Activated CD4-positive, alpha-beta T cell treated with anti-CD3 and anti-CD28 coated beads for 24 hours (primary cell): ENCODE measurements at places on chromosomes 16 and 17.

GRCh38 chr16:73848993-73849392 lies 447.6 kb upstream of the PSMD7 start:
- DNase-seq: no peak

DNA sequence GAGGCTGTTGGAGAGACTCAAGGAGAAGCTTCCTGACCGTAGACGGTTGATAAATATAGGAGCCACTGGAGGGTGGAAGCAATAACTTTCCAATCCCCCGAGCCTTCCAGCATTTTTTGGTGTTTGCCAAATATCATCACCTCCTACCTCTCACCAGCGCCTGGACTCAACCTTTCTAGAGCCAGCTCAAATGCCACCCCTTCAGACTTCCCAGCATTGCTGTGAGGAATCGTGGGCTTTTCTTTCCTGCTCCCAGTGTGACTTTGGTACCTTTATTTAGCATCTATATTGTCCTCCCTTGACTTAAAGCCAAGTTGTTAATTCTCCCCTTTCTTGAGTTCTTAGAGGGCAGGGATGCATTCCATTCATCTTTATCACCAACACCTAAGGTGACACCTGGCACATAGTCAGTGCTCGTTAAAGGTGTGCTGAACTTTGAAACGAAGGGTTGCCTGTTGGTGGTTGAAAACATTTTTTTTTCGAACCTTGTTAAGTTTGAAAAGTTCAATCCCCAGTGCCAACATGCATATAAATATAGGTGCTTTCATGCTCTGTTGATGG lies 35.3 kb upstream of the CCR7 start:
- DNase-seq: no peak

DNA sequence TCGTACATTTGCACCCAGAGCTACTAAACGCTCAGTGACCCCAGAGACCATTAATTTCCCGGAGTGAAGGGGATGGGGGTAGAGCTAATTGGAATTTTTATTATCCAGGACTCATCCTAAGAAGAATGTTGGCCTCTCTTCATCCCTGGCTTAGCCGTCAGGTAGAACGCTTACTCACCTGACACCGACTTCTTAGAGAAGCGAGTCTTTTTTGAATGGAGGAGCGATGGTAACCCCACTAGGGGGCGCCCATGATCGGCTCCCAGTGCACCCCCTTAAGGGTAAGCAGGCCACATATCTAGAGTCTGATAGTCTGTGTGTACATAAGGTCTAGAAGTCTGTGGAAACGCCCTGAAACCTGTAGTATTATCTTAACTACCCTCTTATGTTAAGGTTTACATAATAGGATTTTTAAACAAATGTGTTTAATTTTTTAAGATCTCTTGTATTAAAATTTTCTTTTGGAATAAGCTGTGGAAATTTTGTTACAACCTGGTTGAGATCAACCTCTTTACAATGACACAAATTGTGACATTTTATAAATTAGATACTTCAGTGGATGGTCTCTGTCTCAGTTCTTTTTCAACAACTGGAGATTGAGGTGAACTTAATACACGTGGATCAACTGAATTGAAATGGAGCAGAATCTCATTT lies 229.8 kb downstream of the CPPED1 start:
- peak; percentile 69 for DNase-seq

- no peak for DNase-seq
Observed at GRCh38 chr16:49599704-49600103, 226.1 kb downstream of the C16orf78 start.

GRCh38 chr16:49899991-49900695 lies 44.2 kb upstream of the ZNF423 start:
- DNase-seq: no peak

GRCh38 chr17:47713980-47714700 lies 18.9 kb upstream of the TBX21 start:
- no peak for DNase-seq

GRCh38 chr17:61280338-61280737 lies 119.3 kb upstream of the TBX2 start:
- no peak for DNase-seq

DNA sequence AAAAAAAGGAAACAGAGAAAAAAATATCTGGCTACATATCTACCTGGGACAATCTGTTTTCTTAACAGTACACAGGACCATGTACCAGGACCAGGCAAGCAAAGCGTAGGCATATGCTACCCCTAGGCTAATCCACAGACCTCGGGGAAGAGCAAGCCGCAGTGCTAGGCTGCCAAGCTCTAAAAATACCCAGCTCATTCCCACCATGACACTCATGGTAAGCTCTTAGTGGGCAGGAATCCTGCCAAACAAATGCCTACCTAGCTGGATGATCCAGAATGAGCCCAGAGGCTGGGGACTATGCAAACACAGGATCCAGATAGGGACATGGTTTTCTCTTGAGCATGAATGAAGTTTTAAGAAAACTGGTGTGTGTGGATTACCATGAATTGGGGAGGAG lies 95.6 kb downstream of the GRIN2A start:
- no peak for DNase-seq

GRCh38 chr16:78993346-78993745 lies 607.2 kb downstream of the MAF start:
- no peak for DNase-seq

- no peak for DNase-seq
Observed at GRCh38 chr17:19703828-19704613, 12.4 kb downstream of the SLC47A2 start.

DNA sequence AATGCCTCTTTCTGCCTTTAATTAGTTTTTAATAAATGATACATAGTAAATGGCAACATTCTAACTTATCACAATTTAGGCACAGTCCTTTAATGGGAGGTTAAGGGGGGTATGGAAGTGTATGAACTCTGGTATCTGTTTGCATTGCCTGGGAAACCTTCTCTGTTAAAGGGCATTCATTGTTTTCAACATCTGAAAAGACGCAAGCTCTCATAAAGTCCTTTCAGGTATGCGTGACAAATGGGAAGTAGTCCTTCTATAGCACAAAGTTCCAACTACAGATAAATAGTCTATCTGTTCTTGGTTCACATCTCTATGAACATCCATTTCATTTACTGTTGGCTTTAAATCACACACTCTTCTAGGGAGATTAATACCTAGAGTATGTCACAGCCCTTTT lies 298.0 kb upstream of the PMFBP1 start:
- DNase-seq: no peak

DNA sequence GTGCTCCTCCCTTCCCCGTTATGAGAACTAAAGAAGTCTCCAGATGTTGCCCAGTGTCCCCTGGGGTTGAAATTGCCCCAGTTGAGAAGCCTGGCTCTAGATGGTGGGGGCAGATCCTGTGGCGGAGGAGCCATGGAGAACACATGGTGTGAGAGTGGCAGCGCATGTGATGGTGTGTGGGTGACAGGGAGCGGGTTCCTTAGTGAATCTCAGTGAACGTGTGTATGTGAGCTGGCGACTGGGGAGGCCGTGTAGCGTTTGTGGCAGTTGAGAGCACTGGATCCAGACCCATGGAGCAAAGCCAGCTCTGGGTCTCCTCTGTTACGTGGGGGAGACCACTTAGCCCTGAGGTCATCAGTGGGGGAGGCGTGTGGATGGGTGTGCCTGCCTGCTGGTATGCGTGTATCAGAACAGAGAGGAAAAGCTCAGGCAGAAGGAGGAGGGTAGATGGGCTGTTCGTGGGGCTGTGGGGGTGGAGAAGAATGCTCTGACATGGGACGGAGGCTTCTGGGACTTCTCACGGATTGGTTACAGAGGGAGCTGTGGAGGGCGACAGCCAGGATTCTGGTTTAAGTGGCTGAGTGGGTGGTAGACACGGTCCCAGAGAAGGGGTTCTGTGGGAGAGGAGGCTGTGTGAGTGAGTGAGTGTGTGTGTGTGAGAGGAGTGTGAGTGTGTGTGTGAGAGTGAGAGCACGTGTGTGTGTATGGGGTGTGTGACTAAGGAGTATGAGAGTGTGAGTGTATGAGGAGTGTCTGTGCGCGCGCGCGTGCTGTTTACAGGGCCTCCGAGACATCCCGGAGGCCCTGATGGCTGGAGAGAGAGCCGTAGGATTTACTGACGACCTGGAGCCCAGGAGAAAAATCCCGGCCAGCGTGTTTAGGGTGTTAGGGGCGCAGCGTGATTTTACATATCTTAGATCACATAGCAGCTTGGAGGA lies 193.8 kb downstream of the SNX29 start:
- DNase-seq: no peak

DNA sequence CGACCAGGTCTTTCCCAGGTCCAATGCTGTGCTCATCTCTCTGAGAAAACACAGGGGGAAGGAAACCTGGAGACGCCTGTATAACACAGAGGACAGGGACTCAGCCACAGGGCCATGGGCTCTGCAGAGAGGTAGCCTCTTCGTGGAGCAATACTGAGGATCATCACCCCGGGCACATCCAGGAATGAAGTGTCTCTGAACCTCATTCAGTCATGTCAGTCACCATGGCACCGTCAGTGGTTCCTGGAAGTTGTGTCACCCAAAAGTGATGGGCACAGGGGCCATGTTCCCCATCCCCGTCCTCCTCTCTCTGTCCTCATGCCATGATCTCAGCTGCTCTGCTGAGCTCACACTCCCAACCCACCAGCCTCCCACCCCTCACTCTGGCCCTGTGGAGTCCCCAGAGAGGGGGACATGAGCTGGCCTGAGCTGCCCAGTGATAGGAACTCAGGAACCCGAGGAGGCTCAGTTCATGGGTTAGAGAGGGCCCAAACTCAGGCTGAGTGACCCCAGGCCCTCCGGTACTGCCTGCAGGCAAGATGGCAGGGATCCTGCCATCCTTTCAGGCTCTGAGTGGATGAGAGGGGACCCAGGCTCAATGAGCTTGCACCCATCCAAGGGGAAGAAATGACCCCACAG lies 53.4 kb downstream of the PITPNM3 start:
- no peak for DNase-seq

DNA sequence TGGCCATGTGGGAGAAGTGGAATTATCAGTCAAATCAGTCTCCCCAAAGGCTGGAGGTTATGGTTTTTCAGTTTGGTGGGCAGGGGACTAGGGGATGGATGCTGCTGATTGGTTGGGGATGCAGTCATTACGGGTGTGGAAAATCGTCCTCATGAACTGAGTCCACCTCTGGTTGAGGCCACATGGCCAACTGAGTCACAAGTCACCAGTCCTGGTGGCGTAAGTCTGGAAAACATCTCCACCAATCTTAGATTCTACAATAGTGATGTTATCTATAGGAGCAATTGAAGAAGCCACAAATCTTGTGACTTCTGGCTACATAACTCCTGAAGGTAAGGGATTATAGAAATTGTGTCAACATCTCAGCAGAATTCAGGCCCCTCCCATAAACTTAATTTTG lies 5.2 kb upstream of the RNF135 start:
- no peak for DNase-seq

- no peak for DNase-seq
Observed at GRCh38 chr17:77189148-77189547, 48.4 kb downstream of the SEC14L1 start.

- no peak for DNase-seq
Observed at GRCh38 chr17:19292377-19292711, 55.2 kb downstream of the EPN2 start.

- no peak for DNase-seq
Observed at GRCh38 chr16:56478281-56479049, 27.1 kb downstream of the OGFOD1 start.

- no peak for DNase-seq
Observed at GRCh38 chr16:55955845-55956244, 80.7 kb upstream of the CES5A start.

DNA sequence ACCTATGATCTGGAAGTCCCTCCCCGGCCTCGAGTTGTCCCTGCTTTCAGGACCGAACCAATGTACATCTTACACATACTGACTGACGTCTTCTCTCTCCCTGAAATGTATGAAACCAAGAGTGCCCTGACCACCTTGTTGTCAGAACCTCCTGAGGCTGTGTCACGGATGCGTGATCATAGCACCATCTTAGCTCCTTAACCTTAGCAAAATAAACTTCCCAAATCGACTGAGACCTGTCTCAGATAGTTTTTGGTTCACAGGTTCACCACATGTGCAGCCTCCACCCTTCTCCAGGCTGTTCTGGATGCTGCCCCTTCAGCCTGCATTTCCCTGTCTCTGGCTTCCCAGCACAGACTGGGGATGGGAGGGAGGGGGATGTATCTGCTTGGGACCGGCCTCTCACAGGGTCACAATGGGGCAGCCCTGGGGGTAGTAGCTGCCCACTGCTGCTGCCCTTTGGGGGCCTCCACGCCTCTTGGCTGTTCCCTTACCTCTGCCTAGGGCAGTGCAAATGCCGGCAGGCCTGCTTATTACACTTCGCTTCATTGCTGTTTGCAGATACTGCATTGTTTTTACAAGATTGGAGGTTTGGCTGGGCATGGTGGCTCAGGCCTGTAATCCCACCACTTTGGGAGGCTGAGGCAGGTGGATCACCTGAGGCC lies 69.8 kb downstream of the NT5M start:
- DNase-seq: no peak

- DNase-seq: no peak
Observed at GRCh38 chr17:12727076-12727760, 61.5 kb downstream of the MYOCD start.

DNA sequence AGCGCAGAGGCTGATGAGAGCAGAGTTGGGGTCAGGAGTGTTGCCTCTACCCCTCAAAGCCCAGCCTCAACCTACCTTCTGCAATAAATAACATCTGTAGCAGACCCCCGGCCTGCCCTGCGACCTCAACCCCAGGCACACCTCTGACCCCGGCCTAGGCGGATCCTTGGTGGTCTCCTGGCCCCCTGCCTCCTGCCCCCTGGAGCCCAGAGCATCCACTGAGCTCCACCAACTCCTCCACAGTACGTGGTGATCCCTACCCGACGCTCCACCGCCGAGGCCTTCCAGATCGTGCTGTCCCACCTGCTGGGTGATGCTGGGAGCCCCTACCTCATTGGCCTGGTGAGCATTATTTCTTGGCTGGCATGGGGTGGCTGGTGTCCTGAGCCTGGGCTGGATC lies 1.9 kb upstream of the LAT start:
- no peak for DNase-seq

DNA sequence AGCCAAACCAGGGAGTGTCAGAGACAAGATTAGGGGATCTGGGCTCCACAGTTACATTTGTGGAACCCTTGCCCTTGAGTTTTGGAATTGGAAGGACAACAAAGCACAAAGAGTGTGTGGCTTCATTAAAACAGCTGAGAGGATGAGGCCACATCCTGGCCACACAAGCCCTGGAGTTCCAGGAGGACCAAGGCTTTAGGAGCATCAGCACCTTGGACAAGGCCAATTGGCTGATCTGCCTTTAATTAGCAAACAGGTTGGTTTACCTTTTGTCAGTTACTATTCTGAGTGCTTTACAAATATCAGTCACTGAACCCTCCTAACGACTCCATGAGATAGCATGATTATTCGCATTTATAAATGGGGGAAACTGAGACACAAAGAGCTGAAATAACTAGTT lies 54.7 kb downstream of the SLC6A2 start:
- DNase-seq: no peak

DNA sequence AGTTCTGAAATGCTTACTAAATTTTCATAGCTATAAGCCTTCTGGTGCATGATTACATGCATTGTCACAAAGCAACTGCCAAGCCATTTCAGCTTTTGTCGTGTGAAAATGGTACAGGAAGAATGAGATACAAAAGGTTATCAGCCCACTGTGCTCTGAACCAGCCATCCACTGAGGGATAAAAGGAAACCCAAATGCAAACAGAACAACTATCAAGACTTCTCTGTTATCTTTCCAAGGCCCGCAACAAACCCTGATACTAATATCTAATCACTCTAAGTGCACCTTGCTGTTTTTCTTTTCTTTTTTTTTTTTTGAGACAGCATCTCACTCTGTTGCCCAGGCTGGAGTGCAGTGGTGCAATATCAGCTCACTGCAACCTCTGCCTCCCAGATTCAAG lies 109.0 kb downstream of the FTO start:
- no peak for DNase-seq
